ENCODE measurements at places on chromosomes 2 and 18. TPM values are rescaled to one million over a fixed set of nuclear protein-coding genes. Genes with fewer than 3 reads are reported as not detected.

DNA sequence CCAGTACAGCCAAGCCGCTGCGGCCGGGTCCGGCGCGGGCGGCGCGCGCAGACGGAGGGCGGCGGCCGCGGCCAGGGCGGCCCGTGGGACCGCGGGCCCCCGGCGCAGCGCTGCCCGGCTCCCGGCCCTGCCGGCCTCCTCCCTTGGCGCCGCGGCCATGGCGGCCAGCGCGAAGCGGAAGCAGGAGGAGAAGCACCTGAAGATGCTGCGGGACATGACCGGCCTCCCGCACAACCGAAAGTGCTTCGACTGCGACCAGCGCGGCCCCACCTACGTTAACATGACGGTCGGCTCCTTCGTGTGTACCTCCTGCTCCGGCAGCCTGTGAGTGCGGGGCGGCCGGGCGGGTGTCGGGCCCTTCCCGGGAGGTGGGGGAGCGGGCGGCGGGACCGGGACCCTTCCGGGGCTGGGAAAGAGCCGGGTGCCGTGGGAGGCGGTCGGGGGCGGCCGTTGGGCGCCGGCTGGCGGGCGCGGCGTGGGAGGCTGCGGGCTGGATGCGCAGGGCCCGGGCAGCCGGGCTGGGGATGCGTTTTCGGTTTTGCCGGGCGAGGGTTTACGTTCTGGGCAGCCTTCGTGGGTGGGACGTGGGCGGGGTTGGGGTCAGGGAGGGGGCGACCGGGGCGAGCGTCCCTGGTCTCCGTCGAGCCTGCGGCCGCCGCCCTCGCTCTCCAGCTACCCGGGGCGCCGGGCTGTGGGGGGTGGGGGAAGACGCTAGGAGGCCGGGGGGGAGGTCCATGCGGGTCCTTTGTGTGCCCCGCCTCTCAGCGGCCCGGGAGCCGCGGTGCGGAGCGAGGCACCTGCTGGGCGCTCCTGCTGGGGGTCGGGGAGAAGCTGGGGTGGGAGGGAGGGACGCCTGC, 537 bp downstream of the AGFG1 start:
- DNase-seq: peak; percentile 28

DNA sequence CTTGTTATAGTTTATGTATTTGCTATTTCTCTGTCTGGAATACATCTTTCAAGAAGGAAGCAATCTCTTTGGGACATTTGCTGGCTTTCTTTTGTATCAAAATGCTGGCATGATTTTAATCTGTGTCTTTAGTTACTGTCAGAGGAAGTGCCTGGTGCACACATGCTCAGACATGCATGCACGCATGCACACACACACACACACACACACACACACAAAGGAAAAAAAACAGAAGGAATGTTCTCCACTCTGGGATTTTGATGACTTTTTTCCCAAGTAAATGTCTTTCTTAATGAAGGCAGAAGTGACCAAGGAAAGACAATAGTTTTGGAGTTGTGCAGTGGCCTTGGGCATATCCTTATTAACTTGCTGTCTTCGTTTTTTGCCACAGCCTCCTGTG, 6.7 kb downstream of the GNAL start:
- DNase-seq: no peak

DNA sequence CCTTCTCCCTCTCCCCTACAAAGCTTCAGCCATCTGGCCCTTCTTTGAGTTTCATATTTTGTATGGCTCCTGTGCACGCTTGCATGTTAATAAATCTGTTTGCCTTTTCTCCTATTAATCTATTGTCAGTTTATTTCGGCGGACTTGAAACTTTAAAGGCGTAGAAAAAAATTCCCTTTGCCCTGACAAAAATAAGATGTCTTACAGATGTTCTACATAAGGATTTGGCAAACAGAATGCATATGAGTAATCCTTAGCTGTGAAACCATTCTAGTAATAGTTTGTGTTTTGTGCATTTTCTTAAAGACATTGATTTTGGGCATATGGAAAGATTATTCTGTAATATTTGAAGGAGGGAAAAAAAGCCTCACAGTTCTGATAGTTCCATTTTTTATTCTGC, 15.0 kb upstream of the BMPR2 start:
- no peak for DNase-seq

Gene KIAA2012
- total RNA-seq: 0.07 TPM

- DNase-seq: no peak
Observed at GRCh38 chr2:159989249-159989648, 73.2 kb downstream of the PLA2R1 start.

GRCh38 chr2:240343548-240343947, 91.9 kb upstream of the GPC1 start:
- DNase-seq: no peak

- no peak for DNase-seq
Observed at GRCh38 chr18:27164905-27165304, 20.2 kb downstream of the CHST9 start.

DNA sequence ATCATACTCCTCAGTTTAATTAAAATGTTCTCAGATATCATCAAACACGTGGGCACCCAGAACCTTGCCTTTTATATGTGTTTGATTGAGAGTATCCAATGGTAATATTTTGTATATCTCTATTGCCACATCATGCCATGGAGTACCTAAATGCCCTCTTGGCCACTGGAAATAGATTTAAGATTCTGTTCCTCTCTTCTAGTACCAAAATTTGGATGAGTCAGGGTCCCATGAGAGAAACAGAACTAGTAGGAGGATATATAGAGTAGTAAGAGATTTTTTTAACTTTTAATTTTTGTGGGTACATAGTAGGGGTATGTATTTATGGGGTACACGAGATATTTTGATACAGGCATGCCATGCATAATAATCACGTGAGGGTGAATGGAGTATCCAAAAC, 9.6 kb upstream of the ZAP70 start:
- DNase-seq: no peak

All from neural crest cell (in vitro differentiated cells).